A673 (cell line): ENCODE measurements at places on chromosomes 11 and 22.

- DNase-seq: peak; percentile 59
Observed at GRCh38 chr22:40512426-40513136, 123.9 kb downstream of the MRTFA start.

GRCh38 chr22:24407278-24407665 lies 20.1 kb upstream of the ADORA2A start:
- no peak for DNase-seq

DNA sequence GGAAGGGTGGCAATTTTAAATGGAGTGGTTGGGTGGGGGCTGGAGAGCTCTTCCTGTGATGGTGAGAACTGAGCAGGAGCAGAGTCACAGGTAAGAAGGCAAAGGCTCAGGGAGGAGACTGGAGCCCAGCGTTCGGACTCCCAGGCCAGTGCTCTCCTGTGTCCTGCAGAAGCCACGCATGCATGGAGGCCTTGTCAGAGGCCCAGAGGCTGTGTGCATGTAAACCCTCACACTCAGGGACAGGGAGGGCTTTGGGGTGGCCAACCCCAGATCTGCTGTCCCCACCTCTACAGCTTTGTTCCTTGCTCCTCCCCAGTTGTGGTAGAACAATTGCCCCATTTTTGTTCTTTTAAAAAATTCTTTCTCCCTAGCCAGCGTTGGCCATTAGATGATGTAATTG lies 130.4 kb upstream of the PARVA start:
- no peak for DNase-seq

DNA sequence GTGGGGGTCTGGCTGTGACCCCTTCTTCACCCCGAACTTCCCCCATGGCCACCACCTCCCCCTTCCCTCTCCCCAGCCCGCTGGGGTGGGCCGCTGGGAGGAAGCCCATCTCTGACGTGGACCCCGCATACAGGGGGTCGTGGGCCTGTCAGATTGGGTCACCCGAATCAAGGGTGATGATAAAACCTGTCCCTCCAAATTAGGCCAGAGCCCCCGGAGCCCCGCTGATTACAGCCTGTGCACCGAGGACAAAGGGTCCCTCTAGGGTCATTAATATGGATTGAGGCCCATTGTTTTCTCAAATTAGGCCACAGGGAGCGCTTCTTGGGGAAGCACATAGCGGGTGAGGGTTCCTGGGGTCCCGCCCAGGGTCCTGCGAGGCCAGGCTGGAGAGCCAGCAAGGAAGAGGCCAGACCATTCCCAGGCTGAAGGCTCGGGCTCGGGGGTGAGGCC lies 4.9 kb upstream of the LINC01488 start:
- DNase-seq: no peak

DNA sequence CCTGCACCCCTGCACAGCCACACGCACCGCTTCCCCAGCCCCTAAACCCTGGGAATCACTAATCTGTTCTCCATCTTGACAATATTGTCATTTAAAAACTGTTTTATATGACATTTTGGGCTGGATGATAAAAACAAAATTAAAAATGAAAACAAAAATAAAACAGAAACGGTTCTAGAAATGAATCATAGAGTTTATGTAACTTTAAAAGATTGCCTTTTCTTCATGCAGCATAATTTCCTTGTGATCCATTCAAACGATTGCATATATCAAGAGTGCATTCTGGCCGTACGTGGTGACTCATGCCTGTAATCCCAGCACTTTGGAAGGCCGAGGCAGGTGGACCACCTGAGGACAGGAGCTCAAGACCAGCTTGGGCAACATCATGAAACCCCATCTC lies 6.6 kb upstream of the FAM118A start:
- no peak for DNase-seq

- no peak for DNase-seq
Observed at GRCh38 chr11:120137611-120138521, at the start of gene TRIM29. Gene TRIM29 (minus strand): TSS chr11:120138113. CDS start chr11:120138031, 82 bp downstream.

GRCh38 chr11:116035977-116036376 lies 531.8 kb upstream of the CADM1 start:
- DNase-seq: no peak
